ENCODE measurements at places on chromosomes 5 and 9.

DNA sequence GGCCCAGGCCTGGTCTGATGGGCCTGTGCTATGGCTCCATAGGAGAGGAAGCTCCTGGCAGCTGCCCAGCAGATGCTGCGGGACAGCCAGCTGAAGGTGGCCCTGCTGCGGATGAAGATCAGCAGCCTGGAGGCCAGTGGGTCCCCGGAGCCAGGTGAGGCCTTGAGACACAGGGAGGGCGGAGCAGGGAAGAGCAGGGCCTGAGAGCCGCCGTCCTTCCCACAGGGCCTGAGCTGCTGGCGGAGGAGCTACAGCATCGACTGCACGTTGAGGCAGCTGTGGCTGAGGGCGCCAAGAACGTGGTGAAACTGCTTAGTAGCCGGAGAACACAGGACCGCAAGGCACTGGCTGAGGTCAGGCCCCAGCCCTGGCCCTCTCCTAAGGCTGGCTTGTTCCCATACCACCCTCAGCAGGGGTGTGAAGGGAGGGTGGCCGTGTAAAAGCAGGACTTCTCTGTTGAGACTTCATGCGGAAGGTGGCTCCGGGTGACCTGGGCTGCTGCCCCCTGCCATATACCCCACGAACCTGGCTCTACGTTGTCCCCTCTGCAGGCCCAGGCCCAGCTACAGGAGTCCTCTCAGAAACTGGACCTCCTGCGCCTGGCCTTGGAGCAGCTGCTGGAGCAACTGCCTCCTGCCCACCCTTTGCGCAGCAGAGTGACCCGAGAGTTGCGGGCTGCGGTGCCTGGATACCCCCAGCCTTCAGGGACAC lies 4.5 kb downstream of the PKN3 start:
- no peak for DNase-seq

DNA sequence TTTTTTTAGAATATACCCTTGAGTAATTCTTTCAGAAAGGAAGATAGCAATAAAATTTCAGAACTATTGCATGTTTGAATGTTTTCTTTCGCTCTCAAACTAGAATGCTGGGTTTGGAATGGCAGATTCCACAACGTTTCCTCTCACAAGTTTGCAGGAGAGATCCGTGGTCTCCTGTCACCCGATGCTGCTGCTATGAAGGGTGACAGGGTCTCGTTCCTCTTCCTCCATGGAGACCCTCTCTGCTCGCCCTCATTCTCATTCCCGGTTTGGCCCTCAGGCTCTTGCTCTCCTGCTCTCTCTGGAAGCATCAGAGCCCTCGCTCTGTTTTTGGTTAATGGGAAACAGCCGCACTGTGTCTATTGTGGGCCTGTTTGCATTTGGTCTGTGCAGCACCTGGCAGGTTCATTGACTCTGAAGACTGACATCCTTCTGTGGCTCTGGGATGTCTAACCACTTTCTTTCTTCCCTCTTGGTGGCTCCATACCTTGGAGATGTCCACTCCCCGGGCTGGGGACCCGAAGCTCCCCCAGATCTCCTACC lies 12.6 kb upstream of the FAM163B start:
- no peak for DNase-seq

DNA sequence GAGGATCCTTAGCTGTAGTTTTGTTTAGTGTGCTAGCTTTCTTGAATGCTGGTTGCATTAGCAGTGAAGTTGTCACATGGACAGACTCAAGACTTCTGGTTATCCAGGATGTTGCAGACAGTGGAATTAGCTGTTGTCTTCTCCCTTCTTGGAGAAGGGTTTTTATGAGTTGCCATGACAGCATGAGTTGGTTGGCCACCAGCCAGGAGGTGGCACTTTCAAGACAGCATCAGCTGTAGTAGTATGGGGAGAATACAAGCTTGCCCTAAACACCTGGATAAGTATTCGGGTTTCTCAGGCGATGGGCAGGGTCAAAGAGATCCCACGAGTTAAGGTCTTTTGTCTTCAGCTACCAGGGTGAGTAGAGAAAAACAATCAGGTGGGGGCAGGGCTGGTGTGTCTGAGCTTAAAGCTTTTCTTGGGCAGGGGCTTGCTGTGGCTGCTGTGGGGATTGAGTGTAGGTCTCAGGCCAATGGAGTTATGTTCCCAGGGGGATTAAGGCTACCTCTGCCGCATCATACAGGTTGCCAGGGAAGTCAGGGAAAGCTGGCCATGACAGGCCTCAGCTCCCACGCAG lies 7.7 kb upstream of the C5orf47 start:
- DNase-seq = peak; percentile 24

- DNase-seq = no peak
Observed at GRCh38 chr9:131461166-131461565, 41.6 kb upstream of the POMT1 start.

DNA sequence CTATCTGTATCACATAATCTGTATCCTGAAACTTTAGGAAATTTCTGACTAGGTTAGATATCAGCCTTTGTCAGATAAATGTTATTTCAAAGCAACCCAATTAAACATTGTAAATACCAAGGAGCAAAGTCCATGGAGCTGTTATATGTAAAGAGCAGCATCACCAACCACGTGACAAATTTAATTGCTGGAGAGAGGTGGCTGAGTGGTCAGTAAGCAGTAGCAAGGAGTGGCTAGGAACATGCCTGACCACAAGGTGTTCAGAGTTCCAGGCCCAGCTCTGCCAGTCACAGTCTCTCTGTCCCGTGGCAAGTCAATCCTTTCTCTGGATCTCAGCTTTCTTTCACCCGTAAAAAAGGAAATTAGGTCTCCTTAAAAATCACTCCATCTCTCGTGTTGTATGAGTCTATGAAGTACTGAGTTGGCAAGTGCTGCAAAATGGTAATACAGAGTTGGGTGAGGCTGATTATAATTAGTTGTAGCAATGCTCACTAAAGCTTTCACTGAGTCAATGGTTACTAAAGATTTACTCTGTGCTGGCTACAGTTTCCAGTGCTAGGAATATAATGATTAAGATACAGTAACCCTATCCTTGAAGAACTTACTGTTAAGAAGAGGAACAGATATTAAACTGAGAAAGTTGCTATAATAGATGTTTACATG lies 166.1 kb downstream of the GNAQ start:
- no peak for DNase-seq

DNA sequence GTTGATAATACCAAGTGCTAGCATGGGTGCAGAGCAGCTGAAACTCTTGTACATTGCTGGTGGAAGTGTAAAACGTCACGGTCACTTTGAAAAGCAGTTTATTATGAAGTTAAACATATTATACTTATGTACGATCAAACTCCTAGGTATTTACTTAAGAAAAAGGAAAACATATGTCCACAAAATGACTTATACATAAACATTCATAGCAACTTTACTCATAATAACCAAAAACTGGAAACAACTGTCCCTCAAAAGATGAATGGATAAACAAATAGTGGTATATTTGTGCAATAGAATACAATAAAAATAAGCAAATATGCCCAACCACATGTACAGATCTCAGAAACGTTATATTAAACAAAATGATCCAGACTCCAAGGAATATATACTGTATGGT lies 92.3 kb upstream of the TRIO start:
- no peak for DNase-seq

- DNase-seq = no peak
Observed at GRCh38 chr5:52844885-52845284, 57.2 kb downstream of the ITGA1 start.
